Activated CD4-positive, alpha-beta T cell treated with anti-CD3 and anti-CD28 coated beads, Interleukin-2, amount 10 ng/mL, durations not matched to agents 7 days and 5 days (primary cell): ENCODE measurements at places on chromosomes 6 and 20. TPM values are rescaled to one million over a fixed set of nuclear protein-coding genes. Genes with fewer than 3 reads are reported as not detected.

Gene SSTR4
- total RNA-seq, result not detected

- no peaks in the 10 kb centered on the region for H3K4me1 ChIP-seq
- no peaks in the 10 kb centered on the region for H3K27me3 ChIP-seq
- no peak for DNase-seq
- H3K36me3 ChIP-seq, result peaks cover 40% of the 10 kb centered on the region
Observed at GRCh38 chr20:35917077-35917476, 37.2 kb downstream of the SCAND1 start.

Gene RCAN2
- total RNA-seq, result 0.65 TPM

- H3K27me3 ChIP-seq, result peaks cover 4% of the 10 kb centered on the region
- no peak for DNase-seq
- H3K27ac ChIP-seq, result no peak overlapping the region
- H3K4me3 ChIP-seq, result no peak overlapping the region
Observed at GRCh38 chr6:30847971-30848436, 36.3 kb upstream of the DDR1 start.

Gene STMND1
- total RNA-seq, result not detected

DNA sequence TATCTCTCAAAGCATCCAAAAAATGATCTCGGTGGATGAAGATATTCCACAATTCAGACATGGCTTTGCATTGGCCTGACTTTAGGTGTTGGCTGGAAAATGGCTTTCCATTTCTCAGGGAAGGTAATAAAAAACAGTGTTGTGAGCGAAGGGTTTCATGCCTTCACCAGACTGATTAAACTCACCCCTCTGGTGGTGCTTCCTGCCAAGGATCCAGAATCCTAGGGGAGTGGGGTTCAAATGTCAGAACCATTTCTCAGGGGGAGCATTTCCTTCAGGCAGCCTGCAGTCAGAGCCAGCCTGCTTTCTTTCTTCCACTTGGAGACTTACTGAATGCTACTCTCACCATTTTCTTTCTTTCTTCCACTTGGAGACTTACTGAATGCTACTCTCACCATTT is 45.7 kb upstream of the SMIM28 start:
- no peaks in the 10 kb centered on the region for H3K36me3 ChIP-seq
- no peak overlapping the region for H3K27ac ChIP-seq
- DNase-seq, result no peak
- no peaks in the 10 kb centered on the region for H3K4me1 ChIP-seq

Gene MYH7B
- total RNA-seq, result 0.04 TPM

Gene RPL10A
- 1,499 TPM for total RNA-seq
